Natural killer cell treated with Interleukin-12 subunit alpha and Interleukin-12 subunit beta and Interleukin-15 and Interleukin-18, amount 100 ng/mL, for 72 hours (primary cell): ENCODE measurements at places on chromosomes 3 and 15.
A peak's percentile ranks its signal among the peaks of the same experiment; 100 is the strongest.

GRCh38 chr3:184378651-184379357 lies 797 bp upstream of the THPO start:
- H3K36me3 ChIP-seq: no peaks in the 10 kb centered on the region
- no peaks in the 10 kb centered on the region for H3K4me1 ChIP-seq

- no peak overlapping the region for H3K4me3 ChIP-seq
- H3K27me3 ChIP-seq: peaks cover 18% of the 10 kb centered on the region
- H3K4me1 ChIP-seq: peaks cover 7% of the 10 kb centered on the region
These were observed 763 bp downstream of the GOLGB1 start for GRCh38 chr3:121748680-121749275.

DNA sequence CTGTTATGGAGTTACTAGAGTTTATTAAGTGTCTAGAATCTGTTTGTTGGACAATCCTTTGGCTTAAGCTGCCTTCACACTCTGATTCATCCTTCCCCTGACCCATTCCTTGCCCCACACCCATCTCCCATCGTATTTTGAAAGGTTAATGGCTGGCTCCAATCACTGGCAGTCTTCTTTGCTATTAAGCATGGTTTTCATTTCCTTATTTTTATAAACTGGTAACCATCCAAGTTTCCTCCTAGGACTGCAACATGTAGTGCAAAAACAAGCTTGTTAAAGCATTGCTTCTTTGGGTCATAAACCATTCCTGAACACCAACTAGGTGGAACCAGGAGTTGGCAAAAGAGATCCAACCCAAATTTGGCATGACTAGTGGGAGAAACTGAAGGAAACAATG lies 148.4 kb downstream of the DTWD1 start:
- H3K27me3 ChIP-seq: peaks cover 14% of the 10 kb centered on the region
- H3K4me3 ChIP-seq: no peak overlapping the region
- H3K4me1 ChIP-seq: no peaks in the 10 kb centered on the region
- H3K27ac ChIP-seq: no peak overlapping the region
- peaks cover 25% of the 10 kb centered on the region for H3K36me3 ChIP-seq

GRCh38 chr3:194900854-194901522 lies 215.3 kb downstream of the FAM43A start:
- peaks cover 53% of the 10 kb centered on the region for H3K27me3 ChIP-seq
- peaks cover 14% of the 10 kb centered on the region for H3K4me1 ChIP-seq
- peaks cover 35% of the 10 kb centered on the region for H3K36me3 ChIP-seq
- peak overlapping the region; percentile 12 for H3K4me3 ChIP-seq

DNA sequence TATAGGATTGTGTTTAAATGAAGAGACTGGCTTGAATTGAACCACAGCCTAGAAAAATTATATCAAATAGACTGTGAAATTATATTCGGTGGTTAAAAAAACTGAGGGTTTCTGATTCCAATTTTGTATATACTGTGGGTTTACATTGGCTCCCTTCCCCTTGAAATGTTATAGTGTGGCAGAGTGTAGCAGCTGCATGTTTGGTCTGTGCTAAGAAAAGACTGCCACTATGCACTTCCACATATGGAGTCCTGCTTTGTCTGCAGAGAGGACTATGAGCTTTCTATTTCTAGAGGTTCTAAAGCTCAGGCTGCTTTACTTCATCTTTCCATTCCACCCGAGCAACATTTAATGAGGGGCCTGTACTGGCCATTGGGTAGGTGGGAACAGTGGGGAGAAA lies 112.3 kb downstream of the P3H2 start:
- DNase-seq: no peak
- no peak overlapping the region for H3K27ac ChIP-seq
- H3K4me1 ChIP-seq: no peaks in the 10 kb centered on the region
- no peaks in the 10 kb centered on the region for H3K36me3 ChIP-seq
- no peak overlapping the region for H3K4me3 ChIP-seq
- peaks cover 11% of the 10 kb centered on the region for H3K27me3 ChIP-seq

DNA sequence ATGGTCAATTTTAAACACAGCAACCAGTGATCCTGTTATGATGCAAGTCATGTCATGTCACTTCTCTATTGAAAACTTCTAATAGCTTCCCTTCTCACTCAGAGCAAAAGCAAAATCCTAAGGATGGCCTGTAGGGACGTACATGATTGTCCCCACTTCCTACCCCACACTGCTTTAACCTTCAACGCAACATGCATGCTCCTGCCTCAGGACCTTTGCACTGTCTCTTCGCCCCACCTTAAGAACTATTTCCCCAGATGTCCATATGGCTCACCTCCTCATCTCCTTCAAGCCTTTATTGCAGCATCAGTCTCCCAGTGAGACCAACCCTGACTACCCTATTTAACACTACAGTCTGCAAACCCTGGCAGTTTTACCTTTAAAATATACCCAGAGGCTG lies 214.1 kb upstream of the CHRM5 start:
- no peaks in the 10 kb centered on the region for H3K4me1 ChIP-seq
- no peak for DNase-seq
- H3K36me3 ChIP-seq: no peaks in the 10 kb centered on the region
- peaks cover 8% of the 10 kb centered on the region for H3K27me3 ChIP-seq

GRCh38 chr3:185983495-185984141 lies 45.8 kb upstream of the TRA2B start:
- peak overlapping the region; percentile 15 for H3K27ac ChIP-seq
- peaks cover 9% of the 10 kb centered on the region for H3K27me3 ChIP-seq
- no peak overlapping the region for H3K4me3 ChIP-seq
- no peaks in the 10 kb centered on the region for H3K36me3 ChIP-seq

DNA sequence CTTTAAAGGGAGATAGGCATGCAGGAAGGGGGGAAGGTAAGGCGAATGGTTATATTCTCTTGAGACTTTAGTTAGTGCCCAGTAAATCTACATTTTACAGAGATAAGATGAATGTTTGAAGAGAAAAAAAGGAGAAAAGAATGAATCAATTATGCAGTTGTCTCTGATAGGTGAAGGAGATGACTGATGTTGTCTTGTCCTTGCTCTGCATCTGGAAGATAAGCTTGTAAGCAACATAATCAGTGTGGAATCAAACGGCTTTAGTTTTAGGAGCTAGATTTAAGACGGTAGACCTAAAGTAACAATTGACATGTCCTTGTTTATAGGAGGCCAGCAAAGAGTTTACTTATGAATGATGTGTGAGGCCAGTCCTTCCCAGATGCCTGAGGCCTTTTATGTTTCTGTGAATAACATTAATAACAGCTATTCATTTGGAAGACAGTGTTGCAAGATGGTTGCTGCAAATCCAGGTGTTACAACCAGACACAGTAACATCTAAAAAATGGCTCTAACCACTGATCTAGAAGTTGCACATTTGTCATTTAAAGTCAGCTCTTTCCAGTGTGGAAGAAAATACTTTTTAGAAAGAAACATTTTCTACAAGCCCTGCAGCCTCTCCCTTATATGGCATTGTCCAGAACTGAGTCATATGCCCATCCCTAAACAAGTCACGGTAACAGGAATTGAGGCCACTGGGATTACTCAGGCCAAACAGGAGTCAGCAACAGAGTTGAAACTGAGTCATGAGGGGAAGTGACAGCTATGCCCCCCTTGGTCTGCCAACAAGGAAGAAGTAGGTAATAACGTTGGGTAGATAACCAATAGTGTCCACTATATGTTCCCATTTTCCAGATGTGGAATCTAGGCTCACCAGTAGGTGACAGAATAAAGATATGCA lies 77.5 kb upstream of the FBN1 start:
- no peak overlapping the region for H3K27ac ChIP-seq
- no peak for DNase-seq
- peaks cover 5% of the 10 kb centered on the region for H3K36me3 ChIP-seq
- H3K4me3 ChIP-seq: no peak overlapping the region
- H3K27me3 ChIP-seq: no peaks in the 10 kb centered on the region

DNA sequence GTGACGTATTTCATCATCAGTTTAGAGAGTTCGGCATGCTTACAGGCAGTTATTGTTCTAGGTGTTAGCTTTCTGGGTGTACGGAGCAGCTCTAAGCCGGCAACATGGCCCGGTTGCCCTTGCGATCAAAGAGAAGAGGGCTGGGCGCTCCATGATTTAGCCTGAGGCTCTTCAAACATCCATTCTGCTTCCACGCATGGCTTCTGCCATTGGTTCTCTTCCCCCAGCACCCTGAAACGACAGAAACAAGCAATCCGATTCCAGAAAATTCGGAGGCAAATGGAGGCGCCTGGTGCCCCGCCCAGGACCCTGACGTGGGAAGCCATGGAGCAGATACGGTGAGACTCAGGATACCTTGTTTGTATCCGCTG lies 574 bp downstream of the NGRN start:
- peaks cover 45% of the 10 kb centered on the region for H3K4me1 ChIP-seq
- no peak for DNase-seq
- H3K36me3 ChIP-seq: peaks cover 23% of the 10 kb centered on the region
- H3K4me3 ChIP-seq: peak overlapping the region; percentile 98
- peak overlapping the region; percentile 96 for H3K27ac ChIP-seq

DNA sequence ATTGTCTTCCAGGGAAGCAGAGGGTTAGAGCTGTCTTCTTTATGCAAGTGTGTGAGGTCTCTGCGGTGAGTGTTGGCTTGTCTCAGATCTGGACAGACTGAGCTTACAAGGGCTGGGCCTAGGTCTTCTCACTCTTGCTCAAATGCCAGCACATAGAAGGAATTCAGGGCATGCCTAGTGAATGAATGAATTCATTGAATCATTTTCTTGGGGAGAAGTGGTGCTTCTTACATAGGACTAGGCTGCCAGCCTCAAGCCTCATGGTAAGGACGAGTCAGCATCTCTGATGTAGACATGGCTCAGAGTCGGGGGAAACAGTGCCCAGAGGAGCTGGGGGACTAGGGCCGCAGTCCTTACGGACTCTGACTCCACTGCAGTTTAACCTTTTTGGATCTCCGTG lies 17.2 kb downstream of the MKRN2 start:
- no peak overlapping the region for H3K4me3 ChIP-seq
- H3K4me1 ChIP-seq: no peaks in the 10 kb centered on the region
- H3K27ac ChIP-seq: no peak overlapping the region

DNA sequence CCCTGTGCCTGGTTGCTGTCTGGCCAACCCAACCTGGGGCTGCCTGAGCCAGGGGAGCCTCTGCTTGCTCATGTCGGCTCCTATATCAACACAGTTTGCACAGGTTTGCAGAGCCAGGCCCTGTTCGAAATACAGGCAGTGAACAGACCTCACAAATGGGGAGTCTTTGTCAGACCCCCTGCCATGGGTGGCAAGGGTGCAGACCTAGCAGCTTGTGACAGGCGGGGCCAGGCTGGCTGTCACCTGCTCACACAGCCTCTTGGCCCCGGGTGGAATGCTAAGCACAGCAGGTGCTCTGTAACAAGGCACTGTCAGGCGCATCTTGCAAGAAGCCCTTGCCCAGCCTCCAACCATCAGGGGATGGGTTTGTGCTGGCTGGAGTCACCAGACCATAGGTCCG lies 47.3 kb downstream of the BDH1 start:
- no peak for DNase-seq
- H3K27me3 ChIP-seq: no peaks in the 10 kb centered on the region
- H3K27ac ChIP-seq: no peak overlapping the region
- H3K36me3 ChIP-seq: no peaks in the 10 kb centered on the region
- no peaks in the 10 kb centered on the region for H3K4me1 ChIP-seq
- no peak overlapping the region for H3K4me3 ChIP-seq

DNA sequence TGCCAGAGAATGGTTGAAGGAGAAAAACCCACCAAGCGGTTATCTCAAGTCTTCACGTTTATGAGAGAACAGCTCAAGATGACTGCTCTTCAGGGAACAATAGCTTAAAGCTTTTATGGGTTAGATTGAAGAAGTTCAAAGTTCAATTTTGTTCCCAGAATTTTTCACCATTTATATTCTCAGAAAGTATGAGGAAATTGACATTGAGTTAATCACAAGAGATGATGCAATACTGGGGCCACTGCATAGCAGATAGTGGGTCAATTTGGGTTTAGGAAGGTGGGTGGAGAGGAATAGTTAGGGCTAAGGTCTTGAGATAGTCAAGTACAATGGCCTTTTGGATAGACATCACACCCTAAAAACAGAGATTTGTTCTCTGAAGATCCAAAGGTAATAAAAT lies 539.3 kb downstream of the SQOR start:
- H3K4me1 ChIP-seq: no peaks in the 10 kb centered on the region
- DNase-seq: no peak
- no peaks in the 10 kb centered on the region for H3K27me3 ChIP-seq

DNA sequence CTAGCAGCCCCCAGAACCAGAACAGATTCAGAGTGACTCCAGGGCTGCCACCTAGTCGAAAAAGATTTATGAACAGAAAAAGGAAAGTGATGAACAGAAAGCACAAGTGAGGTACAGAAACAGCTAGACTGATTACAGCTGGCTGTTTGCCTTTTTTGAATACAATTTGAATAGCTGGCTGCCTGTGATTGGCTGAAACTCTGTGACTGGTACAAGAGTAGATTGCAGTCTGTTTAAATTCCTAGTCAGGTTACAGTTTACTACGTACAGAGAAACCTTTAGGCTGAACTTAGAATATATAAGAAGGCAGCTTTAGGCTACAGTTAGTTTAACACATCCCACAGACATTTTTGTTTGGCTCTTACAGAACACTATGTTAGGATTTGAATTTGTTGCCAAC lies 10.0 kb downstream of the CCDC13 start:
- H3K4me1 ChIP-seq: no peaks in the 10 kb centered on the region
- H3K36me3 ChIP-seq: no peaks in the 10 kb centered on the region
- no peak for DNase-seq
- H3K4me3 ChIP-seq: no peak overlapping the region

GRCh38 chr3:46337911-46338310 lies 16.0 kb upstream of the CCR2 start:
- H3K27ac ChIP-seq: peak overlapping the region; percentile 63
- no peak overlapping the region for H3K4me3 ChIP-seq
- H3K27me3 ChIP-seq: no peaks in the 10 kb centered on the region
- no peak for DNase-seq

- no peak overlapping the region for H3K4me3 ChIP-seq
- H3K27me3 ChIP-seq: no peaks in the 10 kb centered on the region
- no peak overlapping the region for H3K27ac ChIP-seq
- no peak for DNase-seq
- H3K4me1 ChIP-seq: peaks cover 5% of the 10 kb centered on the region
These were observed 85.3 kb downstream of the DPH6 start for GRCh38 chr15:35460616-35461015.

DNA sequence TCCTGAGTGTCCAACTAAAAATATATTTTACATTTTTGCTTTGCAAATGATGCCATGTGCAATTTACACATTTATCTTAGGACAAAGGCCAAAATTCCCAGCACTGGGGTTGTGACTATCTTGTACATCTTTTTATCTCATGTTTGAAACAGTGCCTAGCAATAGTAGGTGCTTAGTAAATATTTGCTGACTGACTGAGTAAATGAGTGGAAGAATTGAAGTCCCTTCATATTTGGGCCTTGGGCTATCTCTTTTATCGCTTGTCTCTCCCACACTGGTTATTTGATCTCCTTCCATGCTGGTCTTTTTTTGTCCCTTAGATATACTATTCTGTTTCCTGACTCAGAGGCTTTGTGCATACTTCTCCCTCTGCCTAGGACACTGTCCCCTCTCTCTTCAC lies 213.1 kb upstream of the GOLGA6L4 start:
- H3K36me3 ChIP-seq: no peaks in the 10 kb centered on the region
- H3K4me1 ChIP-seq: no peaks in the 10 kb centered on the region
- H3K27me3 ChIP-seq: peaks cover 20% of the 10 kb centered on the region
- no peak overlapping the region for H3K27ac ChIP-seq

GRCh38 chr3:30934208-30934550 lies 39.7 kb upstream of the GADL1 start:
- H3K36me3 ChIP-seq: no peaks in the 10 kb centered on the region
- DNase-seq: no peak
- peaks cover 15% of the 10 kb centered on the region for H3K27me3 ChIP-seq
- no peak overlapping the region for H3K27ac ChIP-seq
- H3K4me1 ChIP-seq: peaks cover 6% of the 10 kb centered on the region
